COLO829 (cell line): ENCODE measurements at places on chromosomes 1 and 21.

GRCh38 chr1:68331117-68331865 is 99.0 kb upstream of the WLS start:
- peak; percentile 75 for DNase-seq

GRCh38 chr1:229192031-229192430 is 78.9 kb upstream of the RAB4A start:
- no peak for DNase-seq

GRCh38 chr1:164780863-164781262 is 221.9 kb downstream of the PBX1 start:
- no peak for DNase-seq

- no peak for DNase-seq
These were observed 72.7 kb downstream of the GALNT2 start for GRCh38 chr1:230139741-230140140.

DNA sequence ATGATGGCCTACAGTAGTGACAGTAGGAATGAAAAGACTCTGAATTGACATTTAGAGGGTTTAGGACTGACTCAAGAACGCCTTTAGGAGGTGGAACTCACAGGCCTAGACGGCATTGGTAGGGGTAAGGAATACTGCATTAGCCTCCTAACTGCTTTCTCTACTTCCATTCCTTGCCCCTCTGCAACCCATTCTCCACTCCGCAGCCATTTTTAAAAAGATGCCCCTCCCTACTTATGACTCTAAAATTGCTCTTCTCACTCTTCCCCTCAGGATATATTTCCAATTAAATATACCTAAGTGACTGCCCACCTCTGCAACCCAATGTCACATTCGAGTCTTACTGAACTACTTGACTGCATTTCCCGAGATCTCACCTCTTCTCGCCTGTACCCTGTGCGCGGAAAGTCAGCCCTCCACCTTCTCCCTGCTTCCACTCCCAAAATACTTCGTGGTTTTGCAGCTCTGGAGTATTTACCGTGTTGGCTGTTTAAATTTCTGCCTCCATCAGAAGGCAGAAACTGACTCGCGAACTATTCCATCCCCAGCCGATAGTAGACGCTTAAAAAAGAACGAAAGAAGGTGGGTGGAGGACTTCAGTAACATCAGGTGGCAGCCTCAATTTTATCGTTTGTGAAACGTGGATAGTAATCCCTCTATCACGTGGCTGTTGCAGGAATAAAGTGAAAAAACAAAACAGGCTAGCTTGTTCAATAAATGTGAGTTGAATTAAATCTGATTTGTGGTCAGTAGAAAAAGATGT is 1.1 kb upstream of the YBX1 start:
- DNase-seq = no peak

DNA sequence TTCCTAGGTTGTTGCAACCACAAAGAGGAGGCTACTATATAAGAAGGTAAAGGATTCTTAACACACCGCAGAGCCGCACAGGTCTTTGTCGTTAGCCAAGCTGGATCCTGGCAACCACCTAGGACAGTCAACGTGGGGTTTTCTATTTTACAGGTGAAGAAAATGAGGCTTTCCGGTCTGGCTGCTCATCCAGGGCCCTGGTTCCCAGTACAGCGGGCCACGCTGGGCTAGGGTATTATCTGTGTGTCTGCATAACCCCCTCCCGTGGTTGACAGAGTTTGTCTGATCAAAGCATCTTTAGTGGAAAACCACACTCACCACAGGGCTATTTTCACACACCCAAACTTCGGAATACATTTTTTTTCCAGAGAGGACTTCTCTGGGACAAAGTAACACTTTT is 39.0 kb upstream of the PDE9A start:
- DNase-seq = no peak

DNA sequence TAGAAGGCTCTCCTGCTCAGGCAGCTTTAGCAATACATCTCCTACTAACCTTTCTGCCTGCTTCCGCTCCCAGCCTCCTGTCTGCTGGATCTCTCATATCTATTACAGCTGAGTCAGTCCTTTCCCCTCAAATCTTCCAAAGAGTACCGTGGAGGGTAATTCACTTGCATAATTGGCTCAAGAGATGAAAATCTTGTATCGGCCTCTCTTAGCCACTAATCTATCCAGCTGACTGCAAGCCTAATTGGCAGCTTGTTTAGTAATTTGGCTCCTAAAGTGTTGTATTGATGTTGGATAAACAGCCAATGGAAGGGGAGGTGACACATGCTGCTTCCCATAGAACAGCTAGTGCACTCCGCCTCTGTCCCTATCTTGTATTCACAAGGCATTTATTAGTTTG is 195.7 kb downstream of the GPATCH2 start:
- DNase-seq = no peak
